T-cell (primary cell): ENCODE measurements at places on chromosomes 7 and 10.

- no peak for DNase-seq
Observed at GRCh38 chr7:37751096-37751495, 67.5 kb downstream of the GPR141 start.

DNA sequence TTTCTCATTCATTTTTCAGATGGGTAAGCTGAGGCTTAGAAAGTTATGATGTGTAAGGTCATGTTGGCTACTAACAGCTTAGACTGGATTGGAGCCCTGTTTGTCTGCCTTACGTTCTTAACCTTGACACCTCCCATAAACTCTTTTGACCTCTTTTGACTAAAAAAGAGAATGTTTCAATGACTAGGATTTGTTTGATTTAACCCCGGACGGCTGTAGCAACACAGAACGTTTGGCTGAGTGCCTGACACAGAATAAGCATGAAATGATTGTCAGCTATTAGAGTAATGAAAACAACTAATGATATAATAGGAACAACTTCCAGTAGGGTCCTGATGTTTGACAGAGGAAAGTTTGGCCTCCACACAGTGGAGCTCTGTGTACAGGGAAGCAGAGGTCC, 83.3 kb upstream of the PDZD8 start:
- DNase-seq = no peak

DNA sequence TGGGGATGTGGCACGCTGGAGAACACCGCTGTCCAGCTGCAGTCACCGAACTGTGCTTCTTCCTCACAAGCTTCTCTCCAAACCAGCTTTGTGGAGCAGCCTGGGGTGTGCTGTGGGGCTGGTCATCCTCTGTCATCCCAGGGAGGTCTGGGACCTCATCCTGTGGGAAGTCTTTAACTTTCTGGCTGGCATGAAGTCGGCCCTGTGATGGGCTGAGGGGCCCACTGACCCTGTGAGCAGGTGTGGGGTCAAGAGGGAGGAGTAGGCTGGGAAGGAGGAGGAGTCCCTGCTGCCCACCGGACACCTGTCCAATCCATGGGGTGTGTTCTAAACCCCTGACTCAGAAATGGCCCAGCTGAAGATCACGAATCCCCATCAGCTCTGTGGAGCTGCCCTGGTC, 136.2 kb upstream of the SHH start:
- DNase-seq = no peak

DNA sequence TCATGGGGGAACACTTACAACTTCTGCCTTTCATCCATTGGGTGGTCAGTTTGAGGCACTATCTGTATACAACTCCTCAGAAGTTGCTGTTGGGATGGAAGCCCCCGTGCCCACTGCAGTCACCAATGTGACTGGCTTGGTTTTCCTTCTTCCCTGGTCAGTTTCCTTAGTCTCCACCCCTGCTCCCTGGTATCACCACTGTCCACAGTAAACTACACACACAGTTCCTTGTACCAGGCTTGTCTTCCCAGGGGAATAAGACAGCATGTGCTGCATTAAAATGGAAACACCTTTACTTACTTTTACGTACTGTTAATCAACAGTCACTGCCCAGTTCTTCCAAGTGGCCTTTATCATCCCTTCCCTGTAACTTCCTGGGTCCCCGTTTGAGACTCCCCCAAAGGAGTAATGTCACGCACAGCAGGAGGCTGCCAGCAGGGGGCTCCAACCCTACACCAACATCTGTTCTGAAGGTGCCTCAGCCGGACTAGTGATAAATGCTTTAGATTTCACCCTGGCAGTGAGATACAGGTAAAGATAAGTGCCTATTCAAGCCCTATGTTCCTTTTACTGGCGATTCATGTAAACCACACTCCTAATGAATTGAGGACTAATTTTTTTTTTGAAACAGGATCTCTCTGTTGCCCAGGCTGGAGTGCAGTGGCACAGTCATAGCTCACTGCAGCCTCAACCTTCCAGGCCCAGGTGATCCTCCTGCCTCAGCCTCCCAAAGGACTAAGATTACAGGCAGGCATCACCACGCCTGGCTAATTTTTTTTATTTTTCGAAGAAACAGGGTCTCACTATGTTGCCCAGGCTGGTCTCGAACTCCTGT, 45.3 kb upstream of the PIK3AP1 start:
- DNase-seq = peak; percentile 60

GRCh38 chr7:105831824-105832535, 44.4 kb downstream of the ATXN7L1 start:
- no peak for DNase-seq

GRCh38 chr10:18414061-18414460, 237.3 kb downstream of the NSUN6 start:
- DNase-seq = no peak

DNA sequence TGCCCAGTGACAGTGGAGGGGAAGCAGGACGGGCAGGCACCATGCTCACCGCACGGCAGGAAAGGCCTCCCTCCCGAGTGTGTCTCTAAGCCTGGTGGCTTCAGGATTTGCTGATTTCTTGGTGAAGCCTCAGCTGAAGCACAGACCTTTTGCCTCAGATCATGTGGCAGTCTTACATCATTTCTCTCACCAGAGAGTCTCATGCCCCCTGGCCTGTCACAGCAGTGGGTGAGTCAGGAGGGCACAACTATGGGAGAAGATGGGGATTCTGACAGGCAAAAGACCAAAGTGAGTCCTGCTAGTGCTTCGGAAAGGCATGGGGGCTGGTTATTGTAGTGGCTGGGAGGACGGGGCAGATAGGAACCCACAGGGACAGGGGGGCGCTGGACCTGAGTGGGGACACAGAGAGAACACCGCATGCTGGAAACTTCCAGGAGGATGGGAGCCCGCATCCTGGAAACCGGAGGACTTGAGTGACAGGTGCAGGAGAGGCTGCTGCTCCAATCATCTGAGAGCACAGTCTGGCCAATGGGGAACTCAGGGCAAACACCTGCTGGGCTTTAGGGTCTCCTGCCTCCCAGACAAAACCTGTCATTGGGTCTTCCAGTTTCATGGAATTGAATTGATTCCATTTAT, 166.8 kb downstream of the ADARB2 start:
- DNase-seq = no peak

- DNase-seq = no peak
Observed at GRCh38 chr7:100509231-100509630, 25.5 kb downstream of the NYAP1 start.

DNA sequence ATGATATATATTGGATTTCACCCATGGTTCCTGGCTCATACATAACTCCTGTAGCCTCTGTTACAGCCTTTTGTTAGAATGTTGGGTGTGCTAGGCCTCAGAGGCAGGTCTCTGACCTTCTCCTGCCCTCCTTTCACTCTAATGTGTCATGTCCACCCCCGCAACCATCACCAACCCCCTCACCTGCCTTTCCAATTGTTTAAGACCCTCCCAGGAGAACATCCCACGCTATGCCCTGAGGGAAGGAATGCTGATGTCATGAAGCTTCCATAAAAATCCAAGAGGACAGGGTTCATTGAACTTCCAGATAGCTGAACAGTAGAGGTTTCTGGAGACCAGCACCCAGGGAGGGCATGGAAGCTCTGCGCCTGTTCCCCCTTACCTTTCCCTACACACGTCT, 30.8 kb upstream of the C10orf67 start:
- DNase-seq = no peak

DNA sequence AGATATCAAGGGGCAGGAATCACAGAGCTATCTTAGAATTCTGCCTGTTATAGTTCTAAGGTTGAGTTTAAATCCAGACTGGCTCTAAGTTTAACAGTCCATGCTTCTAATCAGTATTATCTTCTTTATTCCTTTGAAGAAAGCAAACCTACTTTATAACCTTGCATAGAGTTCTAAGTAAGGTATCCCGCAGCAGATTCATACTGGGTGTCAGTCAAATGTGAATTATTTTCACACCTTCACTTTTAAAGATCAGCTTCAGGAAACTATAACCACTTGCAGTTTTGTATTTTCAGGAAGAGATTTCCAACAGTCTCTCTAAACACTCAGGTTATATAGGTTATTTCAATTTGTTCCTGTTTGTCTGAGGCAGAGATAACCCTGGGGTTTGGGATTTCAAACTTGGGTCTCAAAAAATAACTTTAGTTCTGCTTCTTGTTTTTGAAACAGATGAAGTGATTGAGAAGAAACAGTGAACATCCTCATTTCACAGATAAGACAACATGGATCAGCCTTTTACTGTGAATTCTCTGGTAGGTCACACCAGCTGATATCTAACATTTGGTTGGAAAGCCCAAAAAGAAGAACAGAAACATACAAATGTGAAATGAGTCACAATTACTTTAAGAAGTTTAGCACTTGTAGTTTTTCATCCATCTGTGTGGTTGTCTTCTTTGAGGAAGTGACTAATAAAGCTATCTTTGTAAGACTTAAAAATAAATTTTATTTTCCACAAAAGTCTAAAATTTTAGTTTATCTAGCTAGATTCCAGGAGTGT, 21.4 kb downstream of the STAMBPL1 start:
- DNase-seq = no peak

GRCh38 chr10:129941199-129942018, 22.7 kb downstream of the EBF3 start:
- no peak for DNase-seq

- no peak for DNase-seq
Observed at GRCh38 chr7:81007051-81007450, 88.2 kb upstream of the SEMA3C start.

DNA sequence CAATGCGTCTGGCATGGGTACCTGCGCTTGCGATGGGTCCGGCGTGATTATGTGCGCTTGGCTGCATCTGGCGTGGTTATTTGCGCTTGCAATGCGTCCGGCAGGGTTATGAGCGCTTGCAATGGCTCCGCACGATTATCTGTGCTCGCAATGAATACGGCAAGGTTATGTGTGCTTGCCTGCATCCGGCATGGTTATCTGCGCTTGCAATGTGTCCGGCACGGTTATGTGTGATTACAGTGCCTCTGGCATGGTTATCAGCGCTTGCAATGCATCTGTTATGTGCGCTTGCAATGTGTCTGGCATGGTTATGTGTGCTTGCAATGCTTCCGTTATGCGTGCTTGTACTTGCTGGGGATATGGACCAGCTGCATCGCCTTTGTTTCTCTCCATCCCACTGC, 37.7 kb downstream of the RBAK start:
- no peak for DNase-seq

GRCh38 chr10:44198780-44199097, 186.2 kb downstream of the CXCL12 start:
- DNase-seq = no peak

GRCh38 chr7:82729172-82730030, 285.8 kb upstream of the CACNA2D1 start:
- DNase-seq = no peak

GRCh38 chr10:119176166-119176565, 2.4 kb downstream of the PRDX3 start:
- no peak for DNase-seq

GRCh38 chr10:29647478-29647877, 12.7 kb upstream of the SVIL start:
- DNase-seq = no peak

DNA sequence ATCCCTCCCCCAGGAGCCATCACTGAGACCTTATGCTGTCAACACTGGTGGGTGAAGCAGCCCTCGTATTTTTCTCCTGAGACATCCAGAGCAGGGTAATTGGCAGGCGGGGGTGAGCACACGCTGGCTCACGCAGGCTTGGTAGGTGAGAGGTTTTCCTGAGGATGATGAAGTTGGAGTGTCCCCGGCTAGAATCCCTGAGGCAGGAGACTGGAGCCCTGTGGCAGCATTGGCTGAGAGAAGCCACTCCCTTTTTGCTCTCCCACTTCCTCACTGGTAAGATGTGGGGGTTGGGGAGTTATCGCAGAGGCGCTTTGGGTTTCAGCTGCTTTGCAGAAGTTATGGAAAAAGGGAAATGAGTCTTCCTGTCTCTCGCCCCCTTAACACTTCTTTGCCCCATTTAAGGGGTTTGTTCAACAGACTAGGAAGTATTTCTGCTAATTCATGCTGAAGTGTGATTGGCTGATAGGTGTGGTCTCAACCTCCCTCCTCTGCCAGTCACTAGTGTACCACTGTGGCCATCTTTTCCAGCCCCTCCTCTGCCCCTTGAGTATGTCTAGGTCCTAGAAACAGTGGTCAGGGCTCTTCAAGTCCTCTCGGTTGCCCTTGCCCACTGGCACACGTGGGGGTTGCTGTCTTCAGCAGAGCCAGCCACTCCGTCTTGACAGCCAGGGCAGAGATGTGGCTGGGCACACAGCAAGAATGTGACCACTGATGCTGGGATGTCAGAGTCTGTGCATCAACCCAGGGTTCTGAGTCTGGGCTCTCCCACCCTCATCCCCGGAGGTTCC, 5.7 kb downstream of the ARPC1B start:
- peak; percentile 39 for DNase-seq

DNA sequence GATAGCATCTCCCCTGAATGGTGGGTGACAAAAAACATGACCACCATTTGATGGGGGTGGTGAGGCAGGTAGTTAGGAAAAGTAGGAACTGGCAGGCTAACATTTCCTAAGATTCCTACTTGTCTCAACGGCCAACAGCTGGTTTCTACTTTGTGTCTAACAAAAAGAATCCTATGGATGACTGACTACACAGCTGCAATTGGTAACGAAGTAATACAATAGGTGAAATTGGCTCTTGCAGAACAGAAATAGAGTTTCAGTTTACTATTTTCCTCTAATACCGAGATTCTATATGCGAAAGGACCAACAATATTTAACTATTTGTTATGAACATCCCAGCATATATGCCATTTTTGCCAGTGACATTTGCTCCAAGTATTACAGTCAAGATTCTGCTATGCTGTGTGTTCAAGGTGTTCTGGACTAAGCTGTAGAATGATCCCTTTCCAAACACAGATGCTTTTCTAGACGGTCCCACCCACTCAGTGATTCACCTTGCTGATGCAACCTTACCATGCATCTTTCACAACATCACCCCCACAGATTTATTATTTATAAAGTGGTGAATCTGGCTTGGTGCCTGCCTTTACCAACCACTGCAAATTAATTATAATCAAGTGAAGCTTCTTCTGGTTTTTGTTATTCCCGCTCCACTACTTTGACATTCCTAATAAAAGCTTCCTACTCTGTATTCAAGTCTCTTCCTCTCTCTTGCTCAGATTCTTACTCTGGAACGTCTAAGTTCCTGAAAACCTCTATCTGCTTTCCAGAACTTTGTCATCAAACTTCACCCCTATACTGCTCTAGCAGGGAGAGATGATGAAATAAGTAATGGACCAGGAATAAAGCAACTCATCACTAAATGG, 16.8 kb downstream of the BBIP1 start:
- DNase-seq = no peak

GRCh38 chr10:74055383-74056049, 57.6 kb downstream of the VCL start:
- no peak for DNase-seq

GRCh38 chr7:14197280-14197679, 207.8 kb upstream of the ETV1 start:
- DNase-seq = no peak
